ENCODE measurements at places on chromosomes 11 and 22. TPM values are rescaled to one million over a fixed set of nuclear protein-coding genes. Genes with fewer than 3 reads are reported as not detected.

DNA sequence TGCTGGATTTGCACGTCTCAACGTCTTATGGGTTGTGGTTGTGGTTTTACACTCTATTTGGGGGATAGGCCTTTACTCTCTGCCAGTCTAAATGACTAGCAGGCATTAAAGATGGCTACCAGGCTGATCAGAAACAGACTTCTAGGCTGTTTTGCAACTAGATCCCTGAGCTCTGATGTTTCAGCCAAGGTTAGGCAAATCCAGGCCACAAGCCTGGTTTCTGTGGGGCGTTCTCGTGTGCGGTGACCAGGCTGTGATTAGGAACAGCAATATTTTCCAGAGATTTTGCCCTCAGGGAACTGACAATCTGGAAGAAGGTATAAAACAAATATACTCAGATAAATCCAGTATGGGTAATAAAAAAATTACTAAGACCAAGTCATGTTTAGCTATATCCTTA, 502.4 kb downstream of the INSC start:
- no peak for DNase-seq

Gene SCGB1A1
- not detected for total RNA-seq

Gene PATE2
- not detected for total RNA-seq

GRCh38 chr22:23458663-23459541, 121.2 kb downstream of the IGLL1 start:
- DNase-seq: no peak

GRCh38 chr11:132911186-132911585, 621.1 kb downstream of the OPCML start:
- DNase-seq: no peak

DNA sequence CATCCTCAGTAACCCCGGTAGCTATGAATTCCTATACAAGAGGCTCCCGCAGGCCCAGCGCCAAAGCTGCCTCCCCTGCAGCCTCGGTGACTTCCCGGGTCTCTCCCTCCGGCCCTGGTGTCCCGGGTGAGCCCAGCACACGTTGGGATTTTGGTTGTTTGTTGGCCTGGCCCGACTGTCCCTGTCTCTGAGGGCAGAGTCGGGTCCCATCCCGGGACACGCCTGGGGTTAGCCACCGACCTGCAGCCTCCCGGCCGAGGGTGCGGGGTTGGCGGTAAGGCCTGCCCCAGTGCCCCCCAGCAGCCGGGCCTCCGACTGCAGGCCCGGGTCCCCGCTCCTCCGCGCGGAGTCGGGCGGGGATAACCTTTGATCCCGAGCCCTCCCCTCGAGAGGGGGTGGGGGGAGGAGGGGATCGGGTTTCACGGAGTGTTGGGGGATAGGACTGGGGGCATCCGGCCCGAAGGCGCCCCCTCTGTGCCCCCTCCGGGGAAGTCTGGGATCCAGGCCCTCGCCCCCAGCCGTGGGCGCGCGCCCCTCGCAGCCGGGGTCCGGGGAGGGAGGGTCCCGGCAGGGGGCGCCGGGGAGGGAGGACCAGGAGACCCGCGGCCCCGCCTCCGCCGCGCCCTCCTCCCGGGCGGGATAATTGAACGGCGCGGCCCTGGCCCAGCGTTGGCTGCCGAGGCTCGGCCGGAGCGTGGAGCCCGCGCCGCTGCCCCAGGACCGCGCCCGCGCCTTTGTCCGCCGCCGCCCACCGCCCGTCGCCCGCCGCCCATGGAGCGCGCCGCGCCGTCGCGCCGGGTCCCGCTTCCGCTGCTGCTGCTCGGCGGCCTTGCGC, at the start of gene FBLN1:
Gene FBLN1 (plus strand): TSS at position 669 of the 835 bp plus-strand sequence. CDS start 103 bp downstream, at position 772.
- DNase-seq: peak; percentile 64

GRCh38 chr11:128289048-128289447, 298.3 kb downstream of the ETS1 start:
- no peak for DNase-seq

DNA sequence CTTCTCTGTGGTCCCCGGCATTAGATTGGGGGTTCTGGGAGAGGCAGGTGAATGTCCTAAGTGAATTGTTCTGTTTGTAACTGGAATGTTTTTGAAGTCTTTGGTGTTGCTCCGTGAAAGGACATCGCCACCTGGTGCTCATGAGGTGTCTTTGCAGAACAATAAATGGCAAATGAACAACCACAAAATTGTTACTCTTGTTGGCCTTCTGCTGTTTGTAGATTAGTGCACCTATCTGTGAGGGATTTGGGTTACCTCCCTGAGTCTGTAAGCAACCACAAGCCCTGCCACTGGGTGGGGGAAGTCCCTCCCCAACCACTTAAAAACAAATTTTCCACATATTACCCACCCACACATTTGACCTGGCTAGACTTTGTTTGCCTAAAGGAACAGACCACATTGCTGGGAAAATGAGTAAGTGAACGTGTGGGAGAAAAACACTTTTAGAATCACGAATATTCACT, 4.7 kb downstream of the MPEG1 start:
- no peak for DNase-seq

- DNase-seq: no peak
These were observed 124.6 kb downstream of the FEZ1 start for GRCh38 chr11:125371431-125371935.

- peak; percentile 41 for DNase-seq
These were observed 122.4 kb downstream of the FEZ1 start for GRCh38 chr11:125373426-125374391.

- no peak for DNase-seq
These were observed 869 bp downstream of the FAM83F start for GRCh38 chr22:39995393-39996252.

DNA sequence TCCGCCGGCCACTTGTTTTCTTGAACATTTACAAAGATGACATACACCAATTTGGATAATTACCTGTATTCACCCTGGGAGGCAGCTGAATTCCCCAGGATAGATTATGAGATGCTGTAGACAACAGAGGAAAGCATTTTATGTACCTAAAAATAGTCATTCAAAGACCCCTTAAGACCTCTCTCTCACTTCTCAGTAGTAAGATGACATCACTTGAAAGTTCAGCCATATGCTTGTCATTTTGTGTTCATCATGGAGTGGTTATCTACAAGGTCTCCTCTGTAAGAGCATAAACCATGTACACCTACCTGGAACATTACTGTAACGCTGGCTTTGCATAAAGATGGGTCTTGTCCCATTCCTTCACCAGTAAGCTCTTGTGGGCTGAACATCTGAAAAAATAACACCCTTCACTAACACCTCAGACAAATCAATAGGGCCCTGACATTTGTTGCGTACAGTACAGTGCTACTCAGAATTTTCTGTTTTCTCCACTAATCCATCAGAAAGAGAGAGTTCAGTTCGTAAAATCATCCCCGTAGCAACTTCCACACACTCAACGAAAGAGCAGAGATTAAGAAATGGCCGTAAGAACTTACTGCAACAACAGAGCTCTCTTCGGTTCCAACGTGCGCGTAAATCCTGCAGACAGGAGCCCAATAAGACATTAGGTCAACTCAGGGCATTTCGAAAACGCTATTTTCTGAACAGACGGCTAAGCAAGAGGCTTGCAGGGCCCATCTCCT, 15.6 kb upstream of the WDR74 start:
- DNase-seq: no peak

DNA sequence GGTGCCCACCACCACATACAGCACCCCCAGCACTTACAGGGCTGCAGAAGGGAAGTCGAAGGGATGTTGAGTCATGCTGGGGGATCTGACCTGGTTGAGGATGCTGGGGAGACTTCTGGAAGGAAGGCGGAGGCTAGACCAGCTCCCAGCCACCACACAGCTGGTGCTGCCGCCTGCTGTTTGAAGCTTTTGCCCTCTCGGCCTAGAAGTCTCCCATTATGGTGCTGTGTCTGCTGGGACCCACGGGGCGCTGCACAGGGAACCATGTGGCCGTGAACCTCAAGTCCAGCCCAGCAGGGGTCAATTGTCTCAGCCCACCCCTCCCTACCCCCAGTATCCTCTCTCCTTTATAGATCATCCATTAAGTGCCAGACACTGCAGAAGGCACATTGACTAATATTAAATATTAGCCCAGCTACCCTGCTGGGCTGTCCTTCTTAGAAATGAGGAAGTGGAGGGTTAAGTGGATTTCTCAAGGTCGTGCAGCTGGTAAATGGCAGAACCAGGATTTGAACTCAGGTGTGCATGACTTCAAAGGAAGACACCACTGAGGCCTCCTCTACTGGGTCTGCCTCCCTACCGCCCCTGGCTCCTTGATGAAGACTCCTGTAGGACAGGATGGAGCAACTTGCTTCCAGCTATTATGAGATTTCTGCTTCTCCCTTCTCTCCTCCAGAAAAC, 49.7 kb downstream of the CYTH4 start:
- no peak for DNase-seq

Gene PLET1
- not detected for total RNA-seq

Gene PAMR1
- 2.7 TPM for total RNA-seq

Gene IRAG1
- total RNA-seq: 2.8 TPM

Gene WEE1
- total RNA-seq: 65.4 TPM

DNA sequence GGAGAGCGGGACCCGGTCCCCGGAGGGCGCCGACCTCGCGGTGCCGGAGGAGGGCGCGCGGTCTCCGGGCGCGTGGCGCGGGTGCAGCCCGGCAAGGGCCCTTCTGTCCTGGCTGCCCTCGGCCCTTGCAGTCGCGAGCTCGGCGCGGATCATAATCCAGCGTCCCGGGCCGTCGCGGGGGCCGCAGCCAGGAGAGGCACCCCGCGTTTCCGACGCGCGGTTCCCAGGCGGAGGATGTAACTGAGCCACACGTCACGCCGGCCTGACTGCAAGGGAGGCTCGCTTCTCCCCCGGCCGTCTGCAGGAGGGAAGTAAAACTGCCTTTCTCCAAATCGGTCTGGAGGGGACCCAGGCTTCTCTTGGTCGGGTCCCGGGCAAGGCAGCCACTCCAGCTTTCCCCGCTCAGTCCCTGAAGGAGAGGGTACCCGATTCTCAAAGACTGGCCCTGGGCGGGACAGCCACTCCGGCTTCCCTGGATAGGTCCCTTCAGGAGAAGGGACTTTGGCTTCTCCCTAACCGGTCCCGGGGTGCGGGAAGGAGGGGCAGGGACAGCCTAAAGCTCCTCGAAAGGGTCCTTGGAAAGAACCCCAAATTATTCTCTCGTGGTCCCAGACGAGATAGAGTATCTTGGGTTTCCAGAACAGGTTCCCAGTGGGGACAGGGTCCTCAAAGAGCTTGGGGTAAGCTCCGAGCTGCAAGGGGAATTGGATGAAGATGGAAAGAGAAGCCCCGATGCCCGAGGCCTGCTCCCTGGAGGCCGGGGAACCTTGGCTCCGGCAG, 836 bp downstream of the SPON1 start:
- DNase-seq: peak; percentile 31

Gene CTSW
- 0.55 TPM for total RNA-seq

- DNase-seq: no peak
These were observed 69.4 kb downstream of the FAM76B start for GRCh38 chr11:95720195-95720594.

Gene KCNA4
- 7.4 TPM for total RNA-seq

DNA sequence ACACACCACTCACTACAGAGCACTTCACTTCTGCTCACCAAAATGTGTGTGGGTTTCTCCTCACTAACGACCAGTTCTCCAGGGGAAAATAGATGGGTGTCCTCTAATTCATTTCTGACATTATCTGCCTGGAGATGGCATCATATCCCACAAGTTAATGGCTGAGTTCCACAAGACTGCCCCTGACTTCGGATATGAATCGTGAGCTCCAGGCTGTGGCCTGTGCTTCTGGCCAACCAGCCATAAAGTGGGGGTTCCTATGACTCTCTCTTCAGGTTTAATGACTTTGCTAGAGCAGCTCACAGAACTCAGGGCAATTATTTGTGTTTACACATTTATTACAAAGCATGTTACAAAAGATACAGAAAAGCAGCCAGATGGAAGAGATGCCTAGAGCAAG, 113.0 kb upstream of the SYT13 start:
- no peak for DNase-seq

Gene NAV2
- total RNA-seq: 22.2 TPM

Gene HSPB2
- total RNA-seq: 20.1 TPM

- DNase-seq: no peak
These were observed 588.4 kb downstream of the METTL15 start for GRCh38 chr11:28696591-28696990.

Gene AQP11
- 0.68 TPM for total RNA-seq

Gene MMP27
- not detected for total RNA-seq

DNA sequence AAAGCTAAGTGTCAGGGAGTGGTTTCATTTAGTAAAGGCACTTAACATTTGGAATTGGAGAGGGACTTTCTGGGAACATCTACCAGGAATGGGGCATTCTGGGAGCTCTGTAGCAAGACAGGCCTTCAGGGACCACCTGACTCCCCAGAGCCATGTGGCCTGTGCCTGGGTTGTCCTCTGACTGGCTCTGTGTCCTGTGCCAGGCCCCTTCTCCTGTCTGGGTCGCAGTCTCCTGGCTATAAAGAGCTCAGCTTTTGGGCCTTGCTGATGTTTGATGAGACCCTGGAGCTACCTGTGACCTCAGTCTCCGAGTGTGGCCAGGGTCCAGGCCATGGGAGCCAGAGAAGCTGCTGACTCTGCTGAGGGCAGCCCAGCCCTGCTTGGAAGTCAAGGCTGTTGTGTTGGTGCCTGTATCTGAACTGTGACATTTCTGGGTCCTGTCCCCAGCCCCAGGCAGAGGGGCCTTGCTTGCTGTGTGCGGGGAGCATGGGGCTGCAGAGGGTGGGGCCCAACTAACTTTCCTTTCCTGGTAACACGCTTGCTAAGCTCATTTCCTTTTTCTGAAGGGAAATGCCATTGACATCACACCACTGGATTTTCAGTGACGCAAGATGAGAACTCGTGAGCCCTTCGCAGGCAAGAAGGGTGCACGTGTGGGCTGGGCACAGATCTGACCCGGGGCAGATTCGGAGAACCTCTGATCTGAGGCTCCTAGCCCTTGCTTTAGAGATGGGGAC, 41.3 kb downstream of the LRRC32 start:
- peak; percentile 84 for DNase-seq

Gene FERMT3
- total RNA-seq: 3.9 TPM

GRCh38 chr22:36291831-36292740, 39.2 kb downstream of the APOL1 start:
- DNase-seq: no peak

Gene CYTH4
- total RNA-seq: 7.4 TPM

DNA sequence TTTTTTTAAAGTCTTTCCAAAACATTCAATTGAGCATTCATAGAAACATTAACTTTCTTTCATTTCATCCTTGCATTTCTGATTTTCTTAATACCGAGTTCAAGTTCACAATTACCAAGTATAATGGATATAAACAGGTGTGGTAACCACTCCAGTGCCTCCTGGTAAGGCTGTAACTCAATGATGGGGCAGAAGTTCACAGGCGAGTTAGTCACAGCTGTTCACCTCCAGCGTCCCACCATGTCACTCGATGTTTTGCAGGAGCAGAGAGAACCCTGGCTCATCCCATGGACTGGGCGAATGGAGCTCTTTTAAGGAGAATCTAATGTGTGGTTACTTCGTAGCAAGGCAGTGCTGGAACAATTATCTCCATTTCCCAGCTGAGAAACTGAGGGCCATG, 94.4 kb upstream of the ALX4 start:
- DNase-seq: no peak

- no peak for DNase-seq
These were observed 17.7 kb downstream of the ZC3H12C start for GRCh38 chr11:110110854-110111253.
